ENCODE measurements at places on chromosomes 11 and 22.
A peak's percentile ranks its signal among the peaks of the same experiment; 100 is the strongest.

- DNase-seq: no peak
These were observed 32.5 kb downstream of the PLEKHA7 start for GRCh38 chr11:16981651-16982194.

DNA sequence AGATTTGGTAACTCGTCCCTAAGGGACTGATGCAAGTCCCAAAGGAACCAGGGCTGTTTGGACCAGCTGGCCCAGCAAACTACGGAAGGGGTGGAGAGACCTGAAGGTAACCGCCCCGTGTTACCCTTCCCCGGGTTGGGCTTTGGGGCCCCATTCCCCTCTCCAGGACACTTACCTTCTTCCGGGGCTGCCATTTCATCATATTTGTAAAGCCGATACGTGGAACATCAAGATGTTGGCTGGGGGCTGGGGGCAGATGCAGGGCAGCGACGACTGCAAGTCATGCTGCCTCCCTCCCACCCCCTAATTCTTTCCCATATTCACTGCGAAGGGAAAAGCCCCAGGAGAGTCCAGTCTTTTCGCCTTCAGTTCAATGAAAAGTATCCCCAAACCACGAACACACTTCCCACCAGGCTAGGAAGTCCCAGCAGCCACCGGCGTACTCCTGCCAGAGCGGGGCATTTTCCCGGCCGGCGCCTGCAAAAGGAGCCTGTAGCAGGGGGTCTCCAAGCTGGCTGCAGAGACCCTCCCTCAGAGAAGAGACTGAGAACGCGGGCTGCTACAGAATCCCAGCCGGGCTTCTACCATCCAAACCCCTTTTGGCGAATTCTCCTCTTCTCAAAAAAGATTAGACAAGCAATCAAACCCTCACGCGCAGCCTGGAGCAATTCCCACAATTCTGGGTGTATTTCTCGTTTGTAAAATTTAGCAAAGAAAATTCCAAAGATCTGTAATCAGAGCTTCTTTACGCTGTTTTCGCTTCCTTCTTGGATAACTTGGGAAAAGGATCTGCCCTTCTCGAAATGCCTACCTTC lies 236.7 kb downstream of the TTC28 start:
- no peak for DNase-seq

- DNase-seq: no peak
These were observed 462.1 kb downstream of the BUD13 start for GRCh38 chr11:116310698-116311097.

- DNase-seq: no peak
These were observed 6.5 kb downstream of the LINC01488 start for GRCh38 chr11:69487849-69488542.

GRCh38 chr11:75845324-75845723 lies 30.3 kb downstream of the UVRAG start:
- no peak for DNase-seq

- DNase-seq: no peak
These were observed 55.9 kb upstream of the CCDC188 start for GRCh38 chr22:20206709-20207215.

GRCh38 chr11:103683576-103683975 lies 352.9 kb upstream of the DDI1 start:
- no peak for DNase-seq

DNA sequence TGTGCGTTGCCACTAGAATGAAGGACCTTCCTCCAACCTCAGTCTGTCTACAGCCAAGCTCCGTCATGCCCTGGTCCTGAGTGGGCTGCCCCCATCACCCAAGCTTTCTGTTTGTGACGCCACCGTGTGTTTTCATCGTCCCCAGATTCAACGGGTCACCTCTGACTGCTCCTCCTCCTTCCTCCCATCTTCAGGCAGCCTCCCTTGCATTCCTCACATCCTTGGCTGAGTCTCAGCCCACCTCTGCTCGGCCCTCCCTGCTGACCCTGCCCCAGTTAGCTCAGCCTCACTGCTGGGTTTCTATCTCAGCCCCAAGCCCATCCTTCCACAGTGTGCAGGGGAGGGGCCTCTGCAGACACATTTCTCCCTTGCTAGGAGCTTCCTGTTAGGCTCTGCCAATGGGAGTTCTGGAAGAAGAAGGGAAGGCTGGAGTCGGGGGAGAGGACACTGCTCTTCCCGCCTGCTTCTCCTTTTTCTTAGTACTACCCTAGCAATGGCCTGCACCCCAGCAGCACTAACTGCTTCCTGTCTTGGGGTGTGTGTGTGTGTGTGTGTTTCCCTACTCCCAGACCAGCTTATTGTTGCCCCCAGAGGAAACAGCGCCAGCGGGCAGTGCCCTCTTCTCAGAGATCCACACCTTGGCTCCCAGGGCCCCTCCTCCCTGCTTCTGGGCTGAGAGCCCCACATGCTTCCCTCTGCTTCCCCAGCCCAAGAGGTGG lies 5.2 kb downstream of the IFT27 start:
- no peak for DNase-seq

- no peak for DNase-seq
These were observed 17.6 kb upstream of the GRK2 start for GRCh38 chr11:67248653-67249052.

DNA sequence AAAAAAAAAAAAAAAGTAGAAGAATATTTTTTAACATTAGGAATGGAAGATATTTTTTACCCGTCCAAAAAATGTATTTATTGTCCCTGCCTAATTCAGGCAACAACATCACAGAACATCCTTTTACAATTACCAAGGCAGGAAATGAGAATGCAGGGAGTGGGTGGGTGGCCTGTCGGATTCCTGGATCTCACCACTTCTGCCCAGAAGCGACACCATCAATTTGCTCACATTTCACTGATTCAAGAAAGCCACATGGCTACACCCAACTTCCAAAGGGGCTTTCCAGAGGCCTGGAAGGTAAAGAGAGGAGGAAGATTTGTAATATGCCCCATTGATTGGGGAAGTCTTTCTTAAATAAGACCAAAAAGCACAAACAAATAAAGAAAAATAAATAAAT lies 93.8 kb upstream of the CLPB start:
- no peak for DNase-seq

DNA sequence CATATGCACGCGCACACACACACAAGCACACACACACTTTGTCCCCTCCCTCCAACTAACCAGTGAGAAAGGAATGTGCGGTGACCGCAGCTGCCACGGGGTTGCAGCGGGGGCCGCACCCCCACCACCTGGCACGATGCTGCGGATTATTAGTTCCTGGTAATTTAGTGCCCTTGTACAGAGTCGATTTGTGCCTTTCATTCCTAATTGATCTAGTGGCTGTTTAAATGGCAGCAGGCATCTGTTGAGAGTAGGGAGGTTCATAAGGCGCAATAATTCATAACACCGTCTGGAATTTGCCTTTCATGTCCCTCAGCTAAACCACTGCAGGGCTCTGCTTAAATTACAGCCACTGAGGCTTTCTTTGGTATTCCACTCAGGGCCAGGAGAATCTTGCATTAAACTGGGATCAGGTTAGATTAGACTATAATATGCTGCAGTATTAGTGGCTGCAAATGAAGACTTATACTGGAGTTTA lies 113.7 kb downstream of the FEZ1 start:
- no peak for DNase-seq

DNA sequence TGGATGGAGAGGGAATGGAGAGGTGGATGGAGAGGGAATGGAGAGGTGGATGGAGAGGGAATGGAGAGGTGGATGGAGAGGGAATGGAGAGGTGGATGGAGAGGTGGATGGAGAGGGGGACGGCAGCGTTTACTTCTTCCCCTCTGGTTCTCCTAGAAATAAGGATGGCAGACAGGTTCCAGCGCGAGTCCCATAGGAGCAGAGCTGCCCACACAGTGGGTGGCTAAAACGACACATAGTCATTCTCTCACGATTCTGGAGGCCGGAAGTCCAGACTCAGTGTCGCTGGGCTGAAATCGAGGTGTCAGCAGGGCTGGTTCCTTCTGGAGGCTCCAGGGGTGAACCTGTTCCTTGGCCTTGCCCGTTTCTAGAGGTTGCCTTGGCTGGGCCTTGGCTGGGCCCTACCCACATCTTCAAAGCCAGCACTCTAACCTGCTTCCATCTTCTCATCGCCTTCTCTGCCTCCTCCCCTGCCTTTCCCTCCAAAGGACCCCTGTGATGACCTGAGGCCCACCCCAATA lies 12.7 kb upstream of the CTSD start:
- no peak for DNase-seq

DNA sequence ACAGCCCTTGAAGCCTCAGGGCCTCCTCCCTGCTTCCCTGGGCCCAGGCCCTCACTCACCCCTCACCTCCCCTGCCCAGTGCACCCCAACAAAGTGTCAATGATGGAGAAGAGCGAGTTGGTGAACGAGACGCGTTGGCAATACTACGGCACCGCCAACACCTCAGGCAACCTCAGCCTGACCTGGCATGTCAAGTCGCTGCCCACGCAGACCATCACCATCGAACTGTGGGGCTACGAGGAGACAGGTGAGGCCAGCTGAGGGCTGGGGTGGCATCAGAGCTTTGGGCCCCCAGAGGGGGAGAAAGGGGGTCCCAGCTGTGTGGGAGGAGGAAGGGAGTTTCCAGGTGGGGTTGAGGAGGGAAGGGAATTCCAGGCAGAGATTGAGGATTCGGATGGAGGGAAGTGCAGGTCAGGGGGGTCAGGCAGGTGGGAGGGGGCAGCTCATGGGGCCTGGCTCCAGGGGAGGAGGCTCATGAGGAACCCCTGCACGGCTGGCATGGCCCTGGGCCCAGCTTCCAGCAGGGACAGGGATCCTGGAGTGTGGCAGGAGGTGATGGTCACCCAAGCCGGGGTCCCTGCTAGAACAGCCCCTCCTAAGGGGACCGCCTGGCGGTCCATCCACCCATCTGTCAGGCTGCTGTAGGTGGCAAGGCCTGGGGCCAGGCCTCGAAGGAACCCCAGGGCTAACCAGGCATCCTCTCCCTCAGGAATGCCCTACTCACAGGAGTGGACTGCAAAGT lies 2.9 kb downstream of the SUSD2 start:
- no peak for DNase-seq

DNA sequence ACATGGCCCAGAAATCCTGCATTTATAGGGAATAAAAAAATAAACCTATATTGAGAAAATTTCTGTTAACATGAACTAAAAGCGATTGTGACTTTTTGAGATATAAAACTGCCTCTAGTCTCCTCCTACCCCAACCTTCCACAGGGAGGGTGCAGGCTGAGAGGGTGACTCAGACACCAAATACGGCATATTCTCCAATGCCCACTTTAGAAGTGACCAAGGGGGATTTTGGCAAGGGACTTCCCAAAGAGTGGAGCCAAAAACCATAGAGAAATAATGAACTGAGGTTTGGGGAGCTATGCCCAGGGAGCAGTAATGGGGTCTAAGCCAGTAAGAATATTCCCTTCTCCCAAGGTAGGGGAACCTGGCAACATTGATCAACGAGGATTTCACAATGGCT lies 124.9 kb upstream of the ZC3H12C start:
- no peak for DNase-seq

DNA sequence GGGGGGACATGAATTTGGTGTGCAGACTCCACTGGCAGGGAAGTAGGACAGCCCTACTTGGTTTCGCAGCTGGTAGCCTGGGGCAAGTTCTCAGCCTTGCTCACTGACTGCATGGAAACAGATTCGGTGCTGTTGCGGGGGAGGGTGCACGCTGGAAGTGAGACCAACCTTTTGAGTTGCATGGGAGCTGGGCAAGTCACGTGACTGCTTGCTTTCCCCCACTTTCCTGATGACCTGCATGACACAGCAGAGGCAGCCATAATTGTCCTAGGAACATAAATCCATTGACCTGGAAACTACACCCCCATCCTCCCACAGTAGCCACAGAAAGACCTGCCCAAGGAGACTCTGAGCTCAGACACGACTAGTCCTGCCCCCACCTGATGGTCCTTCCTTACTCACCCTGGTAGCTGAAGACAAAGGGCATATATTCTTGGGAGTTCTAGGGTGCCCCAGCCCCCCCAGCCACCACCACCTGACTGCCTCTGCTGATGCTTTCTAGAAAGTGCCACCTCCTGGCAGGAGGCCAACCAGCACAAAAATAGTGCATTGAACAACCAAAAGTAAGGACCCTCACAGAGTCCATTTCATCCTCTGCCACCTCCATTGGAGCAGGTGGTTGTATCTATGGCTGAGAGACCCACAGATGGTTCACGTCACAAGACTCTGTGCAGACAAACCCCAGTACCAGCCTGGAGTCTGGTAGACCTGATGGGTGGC lies 4.1 kb upstream of the HBG2 start:
- no peak for DNase-seq

- no peak for DNase-seq
These were observed 23.8 kb downstream of the FLRT1 start for GRCh38 chr11:64059339-64060140.

DNA sequence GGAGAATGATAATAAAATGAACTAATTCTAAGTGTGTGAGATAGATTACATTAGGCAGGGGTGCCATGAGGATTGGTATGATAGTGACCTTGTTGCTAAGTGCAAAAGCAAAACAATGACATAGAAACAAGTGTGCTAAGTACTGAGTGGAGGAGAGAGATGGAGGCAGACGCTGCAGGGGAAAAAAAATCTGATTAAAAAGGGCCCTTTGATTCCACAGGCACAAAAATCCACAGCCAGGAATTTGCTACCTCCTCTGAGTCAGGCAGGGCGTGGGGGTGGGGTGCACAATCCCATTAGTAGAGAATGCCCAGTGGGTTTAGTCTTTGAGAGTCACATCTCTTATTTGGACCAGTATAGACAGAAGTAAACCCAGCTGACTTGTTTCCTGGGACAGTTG lies at the start of gene CNTF:
CNTF (plus strand) TSS at position 322 of the 400 bp plus-strand sequence. CDS start 88 bp downstream, outside the sequence.
- no peak for DNase-seq

DNA sequence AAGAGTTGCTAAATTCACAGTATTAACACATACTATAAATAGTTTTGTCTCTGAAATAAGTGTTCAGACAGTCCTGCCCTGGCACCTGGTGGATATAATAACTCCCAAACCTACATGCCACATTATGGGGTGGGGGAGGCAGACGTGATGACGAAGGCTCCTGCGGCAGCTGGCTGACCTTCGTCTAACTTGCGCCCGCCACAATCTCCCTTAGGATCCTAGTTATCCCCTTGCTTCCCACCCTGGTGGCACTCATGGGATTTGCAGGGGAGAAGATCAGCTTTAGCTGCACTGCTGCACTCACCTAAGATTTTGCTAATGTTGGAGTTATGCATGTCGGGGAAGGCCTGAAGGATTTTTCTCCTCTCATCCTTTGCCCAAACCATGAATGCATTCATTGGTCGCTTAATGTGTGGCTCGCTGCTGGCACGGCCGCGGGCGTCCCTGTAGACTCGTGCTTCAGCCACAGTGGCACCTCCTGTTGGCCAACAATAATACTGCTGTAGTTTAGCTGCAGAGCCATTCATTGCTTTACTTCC lies 367.6 kb downstream of the SOX6 start:
- no peak for DNase-seq

- no peak for DNase-seq
These were observed 62.6 kb downstream of the TRAF6 start for GRCh38 chr11:36447514-36447913.

DNA sequence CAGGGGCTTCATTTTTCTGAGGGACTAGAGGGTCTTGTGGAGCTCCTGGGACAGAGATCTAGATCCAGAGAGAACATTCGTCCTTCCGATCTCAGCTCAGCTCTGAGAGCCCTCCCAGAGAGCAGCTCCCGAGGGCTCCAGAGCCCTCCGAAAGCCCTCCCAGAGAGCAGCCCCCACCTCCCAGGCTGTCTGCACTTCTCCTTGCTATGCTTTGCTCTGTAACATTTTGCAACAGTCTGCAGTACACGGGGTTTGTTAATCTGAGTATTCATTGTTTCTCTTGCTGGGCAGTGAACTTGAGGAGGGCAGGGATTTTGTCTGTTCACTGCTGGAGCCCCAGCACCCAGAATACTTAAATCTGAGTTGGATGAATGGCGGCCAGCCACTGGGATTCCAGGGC lies 2.6 kb downstream of the GGA1 start:
- DNase-seq: no peak

GRCh38 chr11:112113539-112114457 lies 27.1 kb downstream of the SDHD start:
- peak; percentile 31 for DNase-seq

- DNase-seq: no peak
These were observed 56.9 kb upstream of the CADM1 start for GRCh38 chr11:115561116-115561515.

Measured in glomerular endothelial cell (primary cell).